ENCODE measurements at places on chromosomes 3 and 15.

- DNase-seq = no peak
These were observed 284 bp upstream of the TSC22D2 start for GRCh38 chr3:150407808-150408220.

DNA sequence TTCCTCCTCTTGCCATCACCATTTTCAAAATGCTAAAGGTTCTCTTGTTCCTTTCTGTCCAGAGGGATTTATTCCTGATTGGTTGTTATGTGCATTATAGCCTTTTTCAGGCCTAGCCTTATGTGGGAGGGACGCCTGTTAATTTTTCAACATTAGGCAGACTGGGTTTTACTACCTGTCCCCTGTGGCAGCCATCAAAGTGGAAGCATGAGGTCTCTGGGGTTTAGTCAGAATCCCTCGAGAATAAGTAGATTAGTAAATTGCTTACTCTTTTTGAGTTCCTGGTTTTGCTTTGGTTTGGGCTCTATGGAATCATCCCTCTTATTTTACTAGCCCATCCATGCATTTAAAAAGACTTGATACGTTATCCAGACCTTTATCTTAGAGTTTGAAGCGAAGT, 32.4 kb downstream of the PAK2 start:
- DNase-seq = no peak

DNA sequence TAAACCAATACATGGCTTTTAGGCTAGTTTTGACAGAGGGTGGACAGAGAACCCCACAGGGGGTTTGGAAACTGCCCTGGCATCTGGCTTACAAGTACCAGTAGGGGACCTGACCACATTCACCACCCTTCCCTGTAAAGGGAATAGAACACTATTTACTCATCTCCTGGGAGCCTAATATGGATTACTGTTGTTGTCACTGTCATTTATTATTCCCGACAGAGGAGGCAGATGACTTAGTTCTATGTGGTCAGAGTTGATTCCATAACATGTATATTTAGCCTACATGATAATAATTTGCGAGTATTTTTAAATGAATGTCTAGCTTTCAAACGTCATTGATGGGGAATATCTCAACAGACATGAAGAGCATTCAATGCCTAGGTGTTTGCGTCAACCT, 15.9 kb downstream of the ZBTB38 start:
- no peak for DNase-seq

DNA sequence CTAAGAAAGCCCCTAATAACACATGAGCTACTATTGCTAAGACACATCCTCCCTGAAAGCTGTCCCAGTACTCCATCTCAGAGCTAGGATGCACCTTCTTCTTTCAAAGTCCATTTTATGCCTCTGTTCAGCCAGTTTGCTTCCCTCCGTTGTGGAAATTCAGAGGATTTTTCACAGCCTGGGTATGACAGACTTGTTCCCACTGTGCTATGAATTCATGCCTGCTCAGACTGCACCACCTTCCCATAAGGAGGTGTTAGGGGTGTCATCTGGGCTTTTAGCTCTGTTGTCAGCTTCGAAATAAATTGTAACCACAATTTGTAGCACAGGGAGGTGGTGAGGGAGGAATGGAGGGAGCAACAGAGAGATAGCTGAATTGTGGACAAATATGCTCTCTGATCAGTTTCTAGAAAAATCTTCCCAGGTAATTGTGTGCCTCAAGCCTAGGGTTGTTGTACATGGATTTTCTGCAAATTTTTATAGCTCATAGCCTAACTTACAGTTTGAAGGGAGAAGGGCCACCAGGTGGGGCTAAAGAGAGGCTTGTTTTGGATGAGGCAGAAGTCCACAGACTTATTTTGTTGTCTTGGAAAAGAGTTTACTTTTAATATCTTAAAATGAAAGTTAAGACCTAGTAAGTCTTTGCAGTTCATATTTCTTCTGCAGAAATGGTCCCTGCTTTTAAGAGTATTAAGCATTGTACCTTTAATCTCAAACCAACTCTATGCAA, 462.0 kb downstream of the PDCD6IP start:
- DNase-seq = peak; percentile 13

Measured in NCI-H1048 (cell line).